ENCODE measurements at places on chromosomes 1 and 21.

GRCh38 chr1:36511804-36512798, 29.4 kb upstream of the CSF3R start:
- DNase-seq: no peak

- no peak for DNase-seq
Observed at GRCh38 chr1:7495962-7496361, 275.1 kb upstream of the VAMP3 start.

- no peak for DNase-seq
Observed at GRCh38 chr1:102799496-102799895, 308.8 kb downstream of the COL11A1 start.

GRCh38 chr1:243354511-243355153, 98.8 kb downstream of the SDCCAG8 start:
- no peak for DNase-seq

DNA sequence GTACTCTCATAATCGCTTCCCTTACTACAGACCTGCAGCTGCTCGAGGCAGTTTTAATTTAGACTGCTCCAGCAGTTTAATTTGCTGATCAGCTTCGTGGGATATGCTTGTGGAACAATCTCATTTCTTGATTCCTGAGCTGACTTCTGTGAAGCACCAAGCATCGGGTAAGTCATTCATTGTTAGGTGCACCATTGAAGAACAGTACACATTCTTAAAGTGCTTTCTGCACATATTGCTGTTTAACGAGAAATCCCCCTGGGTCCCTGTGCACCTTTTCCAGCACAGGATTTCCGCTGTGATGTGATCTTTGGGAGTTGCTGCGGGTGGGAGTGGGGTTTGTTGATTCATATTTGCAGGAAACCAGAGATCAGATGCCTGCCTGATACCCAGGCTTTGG, 9.1 kb downstream of the GALNT2 start:
- DNase-seq: no peak

GRCh38 chr1:102897557-102897956, 210.8 kb downstream of the COL11A1 start:
- DNase-seq: no peak

GRCh38 chr1:237894131-237894530, 3.4 kb upstream of the ZP4 start:
- DNase-seq: no peak

- no peak for DNase-seq
Observed at GRCh38 chr1:199685369-199685768, 342.1 kb upstream of the NR5A2 start.

- DNase-seq: no peak
Observed at GRCh38 chr1:155680531-155680930, 8.0 kb downstream of the YY1AP1 start.
